ENCODE measurements at places on chromosomes 5 and 9.

DNA sequence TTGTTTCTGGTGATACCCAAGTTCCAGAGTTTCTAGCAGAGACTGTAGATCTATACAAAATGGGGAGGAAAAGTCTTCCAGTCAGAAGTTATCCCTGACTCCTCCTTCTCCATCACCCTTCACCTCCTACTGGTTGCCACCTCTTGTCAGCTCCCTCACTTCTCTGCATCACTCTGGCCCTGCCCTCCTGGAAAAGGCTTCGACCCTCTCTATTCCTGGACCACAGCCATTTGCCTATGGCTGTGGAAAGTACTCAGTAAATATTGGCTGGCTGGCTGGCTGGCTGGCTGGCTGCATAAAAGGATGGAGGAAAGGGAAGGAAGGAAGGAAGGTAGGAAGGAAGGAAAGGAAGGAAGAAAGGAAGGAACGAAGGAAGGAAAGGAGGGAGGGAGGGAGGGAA, 32.7 kb upstream of the ABCA1 start:
- no peak for DNase-seq

DNA sequence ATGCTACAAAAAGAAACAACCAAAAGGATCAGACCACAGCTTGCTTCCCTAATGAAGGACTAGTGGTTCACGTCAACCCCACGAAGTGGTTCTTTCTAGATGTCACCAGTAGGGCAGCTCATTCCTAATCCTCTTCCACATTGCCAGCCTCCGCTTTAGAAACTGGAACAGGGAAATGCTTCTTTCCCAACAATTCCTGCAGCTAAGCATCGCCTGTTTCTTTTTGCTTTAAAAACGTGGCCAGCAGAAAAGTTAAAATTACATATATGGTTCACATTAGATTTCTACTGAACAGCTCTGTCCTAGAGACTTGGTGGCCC, 100.2 kb downstream of the MTX3 start:
- no peak for DNase-seq

DNA sequence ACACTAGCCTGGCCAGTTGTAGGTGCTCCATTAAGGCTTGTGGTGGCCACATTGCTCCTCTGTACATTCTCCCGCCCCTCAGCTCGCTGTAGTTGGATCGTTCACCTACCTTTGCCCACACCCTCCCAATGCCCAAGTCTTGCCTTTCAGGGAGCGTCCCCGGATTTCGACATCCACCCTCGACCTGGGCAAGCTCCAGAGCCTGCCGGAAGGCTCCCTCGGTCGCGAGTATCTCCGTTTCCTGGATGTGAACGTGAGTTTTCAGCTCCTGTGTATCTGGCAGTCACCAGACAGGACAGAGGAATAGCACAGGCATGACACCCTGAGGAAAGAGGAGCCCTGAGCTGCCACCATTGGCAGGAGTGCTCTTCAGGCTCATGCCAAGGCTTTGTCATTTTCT, 3.0 kb downstream of the COQ4 start:
- DNase-seq = no peak

GRCh38 chr9:36637491-36638270, 65.0 kb downstream of the MELK start:
- no peak for DNase-seq

- no peak for DNase-seq
Measured at GRCh38 chr9:84807870-84808390, 138.4 kb downstream of the NTRK2 start.

GRCh38 chr5:172002840-172003512, 3.5 kb downstream of the FBXW11 start:
- no peak for DNase-seq
